Lung (tissue), 17 donors: ENCODE measurements at places on chromosomes 6 and 20. TPM values are rescaled to one million over a fixed set of nuclear protein-coding genes. Genes with fewer than 3 reads are reported as not detected.
A peak's percentile ranks its signal among the peaks of the same experiment; 100 is the strongest.

GRCh38 chr6:54002116-54002515 lies 109.1 kb upstream of the MLIP start:
- H3K4me3 ChIP-seq = no peak overlapping the region

- H3K36me3 ChIP-seq = peaks cover 63% of the 10 kb centered on the region
- no peaks in the 10 kb centered on the region for H3K27me3 ChIP-seq
- no peaks in the 10 kb centered on the region for H3K4me1 ChIP-seq
- H3K4me3 ChIP-seq = no peak overlapping the region
Observed at GRCh38 chr6:152356662-152357061, 280.5 kb downstream of the SYNE1 start.

Gene ESR1
- 0.31 TPM for polyA plus RNA-seq

- no peak overlapping the region for H3K4me3 ChIP-seq
- no peak for DNase-seq
- no peaks in the 10 kb centered on the region for H3K27me3 ChIP-seq
- H3K4me1 ChIP-seq = no peaks in the 10 kb centered on the region
Observed at GRCh38 chr6:21713481-21713880, 119.9 kb downstream of the SOX4 start.

Gene GGTLC1
- polyA plus RNA-seq = 98.4 TPM

GRCh38 chr20:37885593-37886503 lies 17.1 kb upstream of the VSTM2L start:
- no peaks in the 10 kb centered on the region for H3K36me3 ChIP-seq
- peaks cover 42% of the 10 kb centered on the region for H3K4me1 ChIP-seq
- H3K4me3 ChIP-seq = no peak overlapping the region

- no peak overlapping the region for H3K27ac ChIP-seq
- DNase-seq = no peak
Observed at GRCh38 chr20:62702895-62703852, 5.5 kb upstream of the NTSR1 start.

DNA sequence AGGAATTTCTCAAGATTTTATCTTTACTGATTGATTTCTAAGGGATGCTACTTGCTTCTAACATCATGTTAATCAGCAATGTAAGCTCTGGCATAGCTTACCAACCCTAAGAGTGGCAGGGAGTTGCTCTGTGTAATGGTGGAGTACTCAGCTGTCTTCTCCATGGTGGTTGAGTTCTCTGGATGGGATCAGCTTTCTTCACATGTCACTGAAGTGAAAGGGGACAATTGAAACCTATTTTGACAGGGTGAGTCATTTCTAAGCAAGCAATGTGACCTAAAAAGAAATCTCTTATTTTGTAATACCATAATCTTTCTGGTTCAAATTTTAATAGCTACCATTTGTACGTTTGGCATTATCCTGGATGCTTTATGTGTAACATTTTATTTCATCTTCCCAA lies 430.4 kb downstream of the GJA1 start:
- H3K4me1 ChIP-seq = no peaks in the 10 kb centered on the region
- no peak for DNase-seq
- H3K27me3 ChIP-seq = no peaks in the 10 kb centered on the region
- H3K36me3 ChIP-seq = no peaks in the 10 kb centered on the region
- H3K27ac ChIP-seq = no peak overlapping the region

GRCh38 chr6:150025201-150025917 lies at the start of gene RAET1L:
RAET1L (minus strand) TSS chr6:150025532; CDS start chr6:150025471, 61 bp downstream.
- H3K4me3 ChIP-seq = no peak within 1 kb of the TSS
- DNase-seq = no peak
- H3K4me1 ChIP-seq = no peaks in the 10 kb centered on the region
- H3K27me3 ChIP-seq = peaks cover 36% of the 10 kb centered on the region
- H3K27ac ChIP-seq = no peak within 1 kb of the TSS

Gene FAM217A
- not detected for polyA plus RNA-seq

DNA sequence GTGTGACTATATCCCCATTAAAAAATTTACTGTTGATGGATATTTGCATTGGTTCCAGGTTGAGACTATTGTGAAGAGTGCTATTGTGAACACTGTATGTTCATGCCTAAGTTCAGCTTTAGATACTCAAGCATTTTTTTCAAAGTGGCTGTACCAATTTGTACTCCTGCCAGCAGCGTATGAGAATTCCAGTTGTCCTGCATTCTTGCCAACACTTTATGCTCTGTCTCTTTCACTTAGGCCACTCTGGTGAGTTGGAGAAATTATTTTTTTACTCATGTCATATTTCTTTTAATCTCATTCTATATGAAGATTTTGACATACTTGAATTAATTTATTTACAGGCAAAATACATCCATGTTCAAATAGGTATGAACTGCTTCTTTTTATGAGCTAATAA lies 76.2 kb downstream of the JAG1 start:
- H3K4me1 ChIP-seq = peaks cover 7% of the 10 kb centered on the region
- no peak overlapping the region for H3K4me3 ChIP-seq
- no peaks in the 10 kb centered on the region for H3K27me3 ChIP-seq
- DNase-seq = no peak
- H3K27ac ChIP-seq = no peak overlapping the region
- no peaks in the 10 kb centered on the region for H3K36me3 ChIP-seq

DNA sequence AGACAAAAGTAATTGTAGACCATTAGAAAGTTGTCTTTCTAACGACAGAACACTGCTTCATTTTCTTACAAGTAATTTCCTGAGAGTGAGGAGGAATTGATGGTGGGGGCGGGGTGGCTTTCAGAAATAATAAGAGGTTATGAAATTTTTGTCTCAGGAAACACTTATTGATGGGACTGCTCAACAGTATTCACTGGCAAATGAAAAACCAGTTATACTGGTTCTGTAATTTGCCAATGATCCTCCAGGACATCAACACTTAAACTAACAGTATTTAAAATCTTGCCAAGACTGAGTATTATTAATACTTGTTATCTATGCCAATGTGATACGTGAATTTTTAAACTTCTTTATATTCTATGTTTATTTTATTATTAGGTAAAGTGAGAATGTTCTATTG lies 41.8 kb upstream of the FUT9 start:
- no peak for DNase-seq
- no peak overlapping the region for H3K4me3 ChIP-seq
- H3K4me1 ChIP-seq = no peaks in the 10 kb centered on the region
- no peaks in the 10 kb centered on the region for H3K27me3 ChIP-seq
- H3K36me3 ChIP-seq = no peaks in the 10 kb centered on the region
- no peak overlapping the region for H3K27ac ChIP-seq

Gene MUC21
- 4.6 TPM for polyA plus RNA-seq

Gene TBXT
- polyA plus RNA-seq = not detected

DNA sequence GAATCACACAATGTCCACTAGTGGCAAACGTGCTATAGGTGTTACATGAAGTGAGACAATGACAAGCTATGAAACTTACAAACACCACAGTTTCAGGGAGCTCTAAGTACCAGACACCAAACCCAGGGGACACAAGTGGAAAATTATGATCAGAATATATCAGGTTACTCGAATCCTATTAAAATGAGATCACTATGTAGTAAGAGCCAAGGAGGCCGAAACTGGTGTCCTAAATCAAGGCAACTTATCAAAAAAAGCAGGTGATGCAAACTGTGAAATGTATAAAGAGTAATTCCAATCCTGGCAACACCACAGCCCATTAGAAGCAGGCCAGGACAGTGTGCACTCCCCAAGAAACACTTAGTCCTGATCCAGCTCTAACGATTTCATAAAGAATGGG lies 100.3 kb downstream of the ARHGAP18 start:
- H3K4me3 ChIP-seq = no peak overlapping the region
- no peaks in the 10 kb centered on the region for H3K27me3 ChIP-seq
- H3K27ac ChIP-seq = no peak overlapping the region
- no peaks in the 10 kb centered on the region for H3K4me1 ChIP-seq
- no peaks in the 10 kb centered on the region for H3K36me3 ChIP-seq

DNA sequence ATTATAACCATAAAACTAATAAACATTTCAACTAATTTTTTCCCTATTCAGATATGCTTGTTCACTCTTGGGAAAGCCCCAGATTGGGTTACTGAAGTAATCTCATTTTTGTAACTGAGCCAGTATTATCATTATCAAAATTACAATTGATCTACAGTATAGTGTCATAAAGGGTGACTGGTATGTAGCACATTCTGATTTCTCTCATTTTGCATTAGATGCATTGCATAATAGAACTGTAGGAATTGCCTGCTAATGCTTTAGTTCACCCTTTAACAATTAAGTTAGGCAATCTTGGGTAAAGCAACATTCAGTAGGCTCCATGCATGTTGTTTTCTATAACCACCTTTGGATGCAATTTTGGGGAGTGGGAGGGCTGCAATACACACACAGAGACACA lies 150.8 kb upstream of the FLRT3 start:
- H3K4me3 ChIP-seq = no peak overlapping the region
- no peak for DNase-seq
- H3K36me3 ChIP-seq = no peaks in the 10 kb centered on the region
- H3K27ac ChIP-seq = no peak overlapping the region

DNA sequence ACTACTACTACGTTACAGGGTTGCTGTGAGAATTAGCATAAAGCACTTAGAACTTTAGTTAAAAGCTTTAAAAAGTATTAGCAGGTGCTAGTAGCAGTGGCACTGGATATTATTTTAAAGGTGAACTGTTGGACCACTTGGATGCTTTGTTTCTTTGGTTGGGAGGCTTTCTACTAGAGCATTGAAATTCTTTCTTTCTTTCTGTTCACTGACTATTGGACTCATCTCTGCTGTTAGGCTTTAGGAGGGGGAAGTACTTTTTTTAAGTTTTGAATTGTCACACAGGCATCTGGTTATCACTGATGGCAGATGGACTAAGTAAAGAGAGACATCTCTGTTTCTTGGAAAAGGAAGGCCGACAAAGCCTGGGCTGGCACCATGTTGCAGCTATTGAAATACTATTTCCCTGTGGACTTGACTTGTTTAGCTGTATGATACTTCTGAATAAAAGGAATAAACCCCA lies 4.8 kb downstream of the TBPL1 start:
- DNase-seq = no peak
- H3K27me3 ChIP-seq = no peaks in the 10 kb centered on the region
- peaks cover 19% of the 10 kb centered on the region for H3K4me1 ChIP-seq
- no peak overlapping the region for H3K27ac ChIP-seq

- H3K27ac ChIP-seq = no peak overlapping the region
- no peaks in the 10 kb centered on the region for H3K4me1 ChIP-seq
- no peaks in the 10 kb centered on the region for H3K36me3 ChIP-seq
- no peaks in the 10 kb centered on the region for H3K27me3 ChIP-seq
- no peak overlapping the region for H3K4me3 ChIP-seq
Observed at GRCh38 chr6:71585472-71585871, 296.9 kb downstream of the OGFRL1 start.

GRCh38 chr6:11606332-11606731 lies 68.8 kb downstream of the TMEM170B start:
- H3K4me1 ChIP-seq = peaks cover 41% of the 10 kb centered on the region
- H3K27me3 ChIP-seq = no peaks in the 10 kb centered on the region
- DNase-seq = peak; percentile 69
- no peak overlapping the region for H3K4me3 ChIP-seq
- H3K27ac ChIP-seq = no peak overlapping the region
- H3K36me3 ChIP-seq = no peaks in the 10 kb centered on the region

Gene JPH2
- 2.5 TPM for polyA plus RNA-seq

Gene MAP3K5
- 20.1 TPM for polyA plus RNA-seq

DNA sequence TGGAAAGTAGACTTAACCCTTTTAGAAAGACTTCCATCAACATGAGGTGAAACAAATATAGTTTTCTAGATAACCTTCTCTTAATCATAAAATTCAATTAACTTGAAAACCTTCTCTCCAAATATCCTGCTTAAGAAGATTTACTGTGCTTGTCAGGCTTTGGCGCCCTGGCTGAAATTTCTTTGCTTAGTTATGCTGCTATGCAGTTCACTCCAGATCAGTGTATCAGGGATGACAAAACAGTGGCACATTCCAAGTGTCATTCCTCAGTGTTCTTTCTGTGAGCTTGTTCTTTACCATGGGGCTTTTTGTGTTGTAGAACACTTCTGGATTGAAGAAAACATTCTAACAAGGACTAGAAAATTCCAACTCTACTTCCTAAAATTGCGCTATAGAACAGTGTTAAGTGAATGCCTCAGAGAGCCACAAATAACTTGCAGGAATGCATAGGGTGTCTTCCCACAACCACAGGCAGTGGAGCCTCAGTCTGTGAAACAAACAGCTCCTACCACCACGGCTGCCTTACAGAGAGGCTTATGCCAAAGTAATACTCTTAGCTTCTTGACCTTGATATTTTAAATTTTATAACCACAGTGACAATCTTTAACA lies 443.6 kb downstream of the CDC5L start:
- H3K27ac ChIP-seq = no peak overlapping the region
- H3K4me1 ChIP-seq = no peaks in the 10 kb centered on the region
- DNase-seq = no peak
- no peaks in the 10 kb centered on the region for H3K27me3 ChIP-seq
- no peaks in the 10 kb centered on the region for H3K36me3 ChIP-seq
- no peak overlapping the region for H3K4me3 ChIP-seq

- H3K36me3 ChIP-seq = no peaks in the 10 kb centered on the region
- no peaks in the 10 kb centered on the region for H3K4me1 ChIP-seq
- no peak overlapping the region for H3K27ac ChIP-seq
- H3K27me3 ChIP-seq = no peaks in the 10 kb centered on the region
- DNase-seq = no peak
- H3K4me3 ChIP-seq = no peak overlapping the region
Observed at GRCh38 chr6:168718821-168719475, 278.0 kb downstream of the SMOC2 start.

- H3K4me3 ChIP-seq = no peak overlapping the region
- H3K27ac ChIP-seq = no peak overlapping the region
- peaks cover 10% of the 10 kb centered on the region for H3K4me1 ChIP-seq
- H3K36me3 ChIP-seq = no peaks in the 10 kb centered on the region
- peak; percentile 88 for DNase-seq
Observed at GRCh38 chr6:127120787-127121636, 2.5 kb downstream of the RSPO3 start.

GRCh38 chr20:50635676-50636600 lies 55.4 kb downstream of the RIPOR3 start:
- no peak overlapping the region for H3K4me3 ChIP-seq
- peaks cover 18% of the 10 kb centered on the region for H3K4me1 ChIP-seq
- DNase-seq = peak; percentile 85
- H3K36me3 ChIP-seq = no peaks in the 10 kb centered on the region
- no peaks in the 10 kb centered on the region for H3K27me3 ChIP-seq

DNA sequence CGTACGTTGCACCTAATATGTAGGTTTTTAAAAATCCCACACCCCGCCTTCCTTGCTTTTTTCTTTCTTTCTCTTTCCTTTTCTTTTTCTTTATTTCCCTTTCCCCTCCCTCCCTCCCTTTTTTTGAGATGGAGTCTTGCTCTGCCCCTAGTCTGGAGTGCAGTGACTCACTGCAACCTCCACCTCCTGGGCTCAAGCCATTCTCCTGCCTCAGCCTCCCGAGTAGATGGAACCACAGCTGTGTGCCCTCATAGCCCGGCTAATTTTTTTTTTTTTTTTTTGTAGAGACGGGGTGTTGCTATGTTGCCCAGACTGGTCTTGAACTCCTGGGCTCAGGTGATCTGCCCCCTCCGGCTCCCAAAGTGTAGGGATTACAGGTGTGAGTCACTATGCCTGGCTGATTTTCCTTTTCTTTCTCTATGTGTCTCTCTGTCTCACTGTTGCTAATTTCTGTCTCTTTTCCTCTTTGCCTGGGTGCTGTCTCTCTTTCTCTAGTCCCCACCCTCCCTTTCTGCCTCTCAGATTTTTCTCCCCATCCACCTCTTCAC lies 61.2 kb downstream of the SRC start:
- H3K36me3 ChIP-seq = peaks cover 21% of the 10 kb centered on the region
- no peak overlapping the region for H3K4me3 ChIP-seq
- no peak for DNase-seq
- peaks cover 23% of the 10 kb centered on the region for H3K4me1 ChIP-seq
